ENCODE measurements at places on chromosomes 2 and 18.

DNA sequence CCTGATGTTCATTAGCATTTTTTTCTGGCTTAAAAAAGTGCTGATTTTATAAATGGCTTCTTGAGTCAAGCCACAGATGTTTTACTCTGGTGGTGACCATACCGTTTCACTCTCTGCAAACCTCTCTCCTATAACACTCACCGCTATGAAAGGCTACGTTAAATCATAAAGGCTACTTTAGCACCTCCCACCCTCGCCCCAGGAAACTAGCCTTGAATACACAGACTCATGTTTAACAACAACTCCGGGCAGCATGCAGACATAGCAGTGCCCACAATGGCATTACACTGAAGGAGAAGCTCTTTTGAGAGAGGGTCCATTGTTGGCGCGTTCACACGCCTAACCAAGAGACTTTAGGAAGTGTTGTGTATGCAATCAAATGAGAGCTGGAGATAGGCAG, 5.6 kb downstream of the MYT1L start:
- DNase-seq: no peak

- no peak for DNase-seq
Observed at GRCh38 chr2:54573537-54573919, 117.4 kb downstream of the SPTBN1 start.

DNA sequence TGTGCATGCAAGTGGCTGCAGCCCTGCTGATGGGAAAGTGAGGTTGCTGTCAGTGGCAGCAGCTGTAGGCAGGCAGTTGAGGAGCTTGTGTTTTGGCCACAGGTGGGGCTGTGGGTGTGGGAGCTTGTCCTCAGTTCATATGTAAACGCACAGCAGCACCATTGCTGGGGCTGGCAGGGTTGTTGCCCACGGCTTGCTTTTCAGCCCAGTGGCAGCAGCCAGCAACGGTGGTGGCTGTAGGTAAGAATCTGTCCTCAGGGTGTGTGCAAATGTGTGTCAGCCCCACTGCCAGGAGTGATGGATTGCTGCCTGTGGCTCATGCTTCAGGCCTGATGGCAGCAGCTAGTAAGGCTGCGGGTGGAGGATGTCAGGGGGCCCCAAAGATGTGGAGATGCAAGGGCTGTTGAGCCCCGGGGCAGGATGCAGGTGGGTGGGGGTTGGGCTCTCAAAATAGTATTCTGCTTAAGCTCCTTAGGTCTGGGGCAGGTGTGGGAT, 141.3 kb upstream of the THUMPD2 start:
- no peak for DNase-seq

GRCh38 chr2:145957929-145958328, 1438.0 kb upstream of the ZEB2 start:
- DNase-seq: no peak

GRCh38 chr2:147904051-147904450, 59.2 kb downstream of the ACVR2A start:
- DNase-seq: no peak

- no peak for DNase-seq
Observed at GRCh38 chr18:10061566-10062140, 147.8 kb downstream of the VAPA start.

- DNase-seq: no peak
Observed at GRCh38 chr2:68103709-68104055, 40.9 kb upstream of the C1D start.

DNA sequence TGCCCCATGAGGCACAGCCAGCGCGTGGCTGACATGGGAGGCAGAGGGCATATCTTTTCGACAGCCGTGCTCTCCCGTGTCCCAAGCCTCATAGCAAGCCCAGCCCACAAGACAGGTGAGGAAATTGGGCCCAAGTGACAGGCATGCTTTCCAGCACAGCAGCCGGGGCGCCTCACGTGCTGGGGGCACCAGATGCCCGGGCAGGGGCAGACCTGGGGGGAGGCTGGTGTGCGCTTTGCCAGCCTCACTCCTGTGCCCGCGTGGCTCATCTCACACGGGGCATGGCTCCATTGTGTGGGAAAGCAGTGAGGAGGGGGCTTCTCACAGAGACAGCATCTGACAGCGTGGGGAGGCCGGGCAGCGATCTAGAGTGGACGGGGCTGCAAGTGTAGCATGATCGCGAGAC, 93.2 kb downstream of the USP40 start:
- no peak for DNase-seq

- DNase-seq: no peak
Observed at GRCh38 chr2:241412144-241412543, 56.1 kb downstream of the FARP2 start.

DNA sequence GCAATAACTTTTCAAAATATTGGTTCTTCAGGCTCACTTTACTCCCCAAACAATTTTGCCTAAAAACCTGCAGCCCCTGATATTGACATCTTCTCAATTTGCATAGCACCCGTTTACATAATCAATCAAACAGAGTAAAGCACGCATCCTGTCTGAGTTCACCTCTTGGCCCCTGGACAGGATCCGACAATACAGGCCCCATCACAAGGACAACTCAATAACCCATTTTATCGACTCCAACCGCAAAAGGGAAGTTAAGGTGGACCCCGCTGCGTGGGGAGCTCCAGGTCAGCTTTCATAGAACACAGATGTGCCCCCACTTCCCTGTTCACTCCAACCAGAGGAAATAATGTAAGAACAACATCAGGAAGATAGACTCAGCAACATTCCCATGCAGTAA, 44.7 kb downstream of the TTC32 start:
- no peak for DNase-seq

- DNase-seq: no peak
Observed at GRCh38 chr2:156486147-156486546, 50.0 kb downstream of the GPD2 start.

- DNase-seq: no peak
Observed at GRCh38 chr2:181396256-181397123, 60.7 kb upstream of the ITGA4 start.

DNA sequence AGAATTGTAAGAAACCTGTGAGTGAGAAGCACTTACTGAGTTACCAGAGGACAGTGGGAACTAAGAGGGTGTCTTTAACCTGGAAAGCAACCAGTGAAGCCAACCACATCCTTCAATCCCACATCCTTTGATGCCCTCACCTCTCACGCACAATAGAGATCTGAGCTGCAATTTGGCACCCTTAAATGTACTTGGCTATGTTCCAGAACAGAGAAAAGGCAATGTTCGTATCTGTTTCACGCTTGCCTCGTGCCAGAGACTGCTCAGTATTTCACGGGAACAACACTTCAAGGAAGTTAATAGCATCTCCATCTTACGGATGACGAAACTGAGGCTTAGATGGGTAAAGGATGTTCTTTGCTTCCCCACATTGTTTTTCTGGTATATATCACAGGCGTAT, 167.4 kb downstream of the DPP10 start:
- no peak for DNase-seq

DNA sequence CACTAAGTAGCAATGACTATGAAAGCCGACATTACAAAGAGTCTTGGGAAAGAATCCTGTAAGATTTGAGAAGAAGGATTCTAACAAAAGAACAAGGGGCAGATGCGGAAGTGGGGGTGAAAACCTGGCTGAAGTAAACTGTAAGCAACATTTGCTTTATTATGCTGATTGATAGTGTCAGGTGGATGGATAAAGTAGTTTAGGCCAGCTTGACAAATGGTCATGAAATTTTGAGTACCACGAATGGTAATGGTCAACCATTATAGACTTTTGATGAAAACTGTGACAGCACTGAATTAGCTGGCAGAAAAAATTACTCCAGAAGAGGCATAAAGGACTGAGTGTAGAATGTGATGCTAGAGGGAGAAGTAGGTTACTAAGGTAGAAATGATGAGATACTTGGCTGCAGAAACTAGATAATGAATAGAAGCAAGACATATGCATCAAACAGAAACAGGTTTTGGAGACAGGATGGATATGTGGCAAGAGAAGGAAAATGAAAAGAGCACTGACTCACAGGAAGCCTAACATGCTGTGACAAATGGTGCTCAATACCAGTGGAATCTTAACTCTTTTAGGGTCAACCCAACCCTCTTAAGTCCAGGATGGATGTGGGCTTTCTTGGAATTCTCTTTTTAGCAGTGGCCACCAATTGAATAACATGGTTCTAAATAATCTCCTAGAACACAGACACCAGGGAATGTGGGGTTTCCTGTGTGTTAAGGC, 6.8 kb downstream of the THUMPD2 start:
- DNase-seq: peak; percentile 67

DNA sequence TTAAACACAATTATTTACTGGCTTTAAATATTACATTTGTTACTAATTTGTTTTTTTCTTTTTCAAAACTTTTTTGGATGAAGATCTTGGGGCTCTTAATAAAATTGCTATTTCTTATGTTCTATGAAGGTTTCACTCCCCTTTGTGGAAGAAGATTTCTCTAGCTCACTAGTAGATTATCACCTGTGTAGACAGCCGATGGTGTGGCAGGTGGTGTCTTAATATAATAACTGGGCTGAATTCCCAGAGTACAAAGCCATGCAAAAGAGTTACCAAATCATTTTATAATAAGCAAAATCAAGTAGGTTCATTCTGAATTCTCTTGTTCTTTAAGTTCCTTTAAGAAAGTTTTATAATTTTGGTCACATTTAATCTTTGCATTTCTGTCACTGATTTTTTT, 233.7 kb downstream of the CCDC102B start:
- DNase-seq: no peak

DNA sequence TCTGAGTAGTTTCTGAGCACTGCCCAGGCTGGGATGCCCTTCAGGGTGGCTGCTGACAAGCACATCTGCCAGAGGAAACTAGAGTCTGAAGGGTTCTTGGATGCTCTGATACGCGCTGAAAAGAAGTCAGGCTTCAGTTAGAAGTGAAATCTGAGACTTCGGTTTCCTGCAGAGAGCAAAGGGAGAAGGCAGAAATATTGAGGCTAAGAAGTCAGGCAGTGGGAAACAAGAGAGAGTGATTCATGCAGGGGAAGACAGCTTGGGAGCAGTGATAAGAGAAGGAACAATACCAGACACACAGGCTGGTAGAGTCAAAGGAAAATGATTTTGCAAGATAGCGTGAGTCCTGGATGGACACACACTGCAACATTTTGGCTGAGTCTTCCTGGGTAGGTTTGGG, 51.0 kb upstream of the BOD1L2 start:
- DNase-seq: no peak

- DNase-seq: no peak
Observed at GRCh38 chr2:240630771-240631547, 5.7 kb downstream of the GPR35 start.

- no peak for DNase-seq
Observed at GRCh38 chr2:54048117-54048785, 67.2 kb upstream of the ACYP2 start.

DNA sequence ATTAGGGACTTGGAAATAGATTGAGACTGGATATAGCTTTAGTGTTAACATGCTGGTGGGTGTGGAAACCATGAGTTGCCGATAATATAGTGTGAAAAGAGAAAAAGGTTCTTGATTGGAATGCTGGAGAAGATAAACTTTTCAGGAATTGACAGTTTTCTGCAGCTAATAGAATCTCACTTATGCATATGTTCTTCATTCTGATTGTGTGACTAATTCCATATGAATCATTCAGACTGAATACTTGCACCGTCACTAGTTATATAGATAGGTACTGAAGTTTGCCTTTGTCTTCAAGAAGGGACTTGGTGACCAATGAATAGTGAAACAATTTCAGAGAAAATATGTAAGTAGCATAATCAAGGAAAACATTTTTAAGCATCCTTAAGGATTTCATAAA, 225.7 kb upstream of the FOSL2 start:
- DNase-seq: no peak
